ENCODE measurements at places on chromosomes 16 and 17.

DNA sequence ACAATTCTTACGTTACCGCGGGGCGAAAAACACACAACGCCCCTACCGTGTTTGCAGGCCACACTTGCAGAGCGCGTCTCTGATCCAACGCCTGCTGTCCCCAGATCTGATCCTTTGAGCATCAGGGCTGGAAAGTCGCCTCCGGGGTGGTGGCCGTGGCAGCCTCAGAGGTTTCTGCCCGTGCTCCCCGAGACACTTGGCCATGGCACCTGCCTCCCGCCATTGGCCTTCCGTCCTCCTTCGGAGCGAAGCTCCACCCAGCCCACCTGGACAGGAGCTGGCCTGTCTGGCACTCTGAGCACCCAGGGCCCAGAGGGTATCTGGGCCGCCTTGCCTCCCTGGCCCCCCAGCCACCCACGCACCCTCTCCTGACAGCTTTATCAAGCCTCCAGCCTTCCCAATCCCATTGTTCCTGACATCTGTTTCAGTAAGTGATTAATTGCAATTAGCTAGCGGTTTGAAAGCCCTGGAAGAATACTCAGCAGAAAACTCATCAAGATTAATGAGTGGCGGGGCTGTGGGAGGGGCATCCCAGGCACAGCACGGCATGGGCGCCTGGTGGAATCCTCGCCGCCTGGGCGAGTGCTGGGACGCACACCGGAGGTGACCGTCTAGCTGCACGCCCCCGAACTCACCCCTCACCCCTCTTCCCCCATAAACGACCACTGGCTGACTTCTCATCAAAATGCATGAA lies 181.5 kb upstream of the GSE1 start:
- DNase-seq: no peak

GRCh38 chr16:3945751-3946603 lies 65.5 kb upstream of the CREBBP start:
- no peak for DNase-seq

DNA sequence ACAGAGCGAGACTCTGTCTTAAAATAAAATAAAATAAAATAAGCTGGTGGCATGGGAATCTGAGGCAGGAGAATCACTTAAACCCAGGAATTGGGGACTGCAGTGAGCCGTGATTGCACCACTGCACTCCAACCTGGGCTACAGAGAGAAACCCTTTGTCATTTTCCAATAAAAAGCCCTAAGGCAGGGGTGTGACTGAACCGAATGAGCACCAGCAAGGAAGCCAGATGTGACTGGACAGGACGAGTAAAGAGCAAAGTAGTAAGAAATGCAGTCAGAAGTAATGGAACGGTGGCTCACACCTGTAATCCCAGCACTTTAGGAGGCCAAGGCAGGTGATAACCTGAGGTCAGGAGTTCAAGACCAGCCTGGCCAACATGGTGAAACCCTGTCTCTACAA lies 3.8 kb upstream of the RPL23 start:
- no peak for DNase-seq

DNA sequence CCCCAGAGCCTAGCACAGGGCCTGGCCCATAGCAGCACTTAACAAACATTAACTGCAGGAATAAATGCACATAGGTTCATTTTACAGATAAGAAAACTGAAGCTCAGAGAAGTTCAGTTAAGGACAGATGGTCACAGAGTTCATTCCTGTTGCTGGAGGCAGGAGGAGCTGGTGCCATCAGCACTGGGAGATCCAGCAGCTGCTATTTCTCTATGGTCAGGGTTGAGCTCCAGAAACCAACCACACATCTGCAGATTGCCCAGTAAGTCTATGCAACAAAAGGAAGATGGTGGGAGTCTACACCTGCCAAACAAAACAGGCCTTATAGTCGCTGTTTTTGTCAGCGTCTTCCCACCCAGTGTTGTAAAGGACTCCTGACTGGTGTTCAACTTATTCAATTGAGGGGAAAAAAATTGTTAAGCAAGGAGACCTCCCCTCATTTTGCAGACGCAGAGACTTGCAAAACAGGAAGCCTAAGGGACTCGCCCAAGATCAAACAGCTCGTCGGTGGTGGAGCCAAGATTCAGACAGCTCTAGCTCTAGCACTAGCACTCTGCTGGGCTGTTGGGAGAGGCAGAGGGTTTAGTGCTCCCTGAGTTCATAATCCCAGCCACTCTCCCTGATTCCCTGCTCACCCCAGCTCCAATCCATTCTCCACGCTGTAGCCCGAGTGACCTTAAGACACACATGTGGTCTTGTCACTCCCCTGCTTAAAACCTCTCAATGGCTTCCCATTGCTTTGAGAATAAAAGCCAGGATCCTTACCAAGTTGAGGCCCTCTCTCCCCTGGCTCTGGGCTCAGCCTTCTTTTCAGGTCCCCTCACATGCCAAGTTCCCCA lies 9.0 kb downstream of the NOG start:
- DNase-seq: no peak

GRCh38 chr17:36650096-36650775 lies 48.9 kb downstream of the MRM1 start:
- no peak for DNase-seq

DNA sequence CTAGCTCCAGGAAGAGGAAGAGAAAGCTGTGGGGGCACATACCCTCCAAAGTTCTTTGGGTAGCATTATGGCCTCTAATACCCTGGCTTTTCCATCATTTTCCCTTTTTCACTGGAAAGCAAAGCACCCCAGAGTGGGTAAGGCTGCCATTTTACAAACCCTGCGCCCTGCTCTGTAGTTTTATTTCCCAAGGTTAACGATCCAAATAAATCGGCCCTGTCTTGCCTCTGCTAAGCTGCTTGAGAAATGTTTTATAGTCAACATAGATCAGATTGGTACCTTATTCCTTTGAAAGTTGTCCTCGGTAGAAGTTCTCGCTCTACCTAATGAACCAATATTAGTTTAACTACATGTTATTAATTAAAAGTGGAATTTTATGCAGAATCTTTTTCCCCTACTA lies 328.2 kb downstream of the NPIPA8 start:
- no peak for DNase-seq

GRCh38 chr16:84585886-84586285 lies 32.0 kb downstream of the COTL1 start:
- DNase-seq: no peak

GRCh38 chr16:27264151-27264550 lies 4.4 kb downstream of the NSMCE1 start:
- DNase-seq: no peak

- no peak for DNase-seq
Measured at GRCh38 chr16:85660843-85661739, 27.7 kb downstream of the GINS2 start.

- no peak for DNase-seq
Measured at GRCh38 chr17:16406742-16407674, 8.4 kb upstream of the TRPV2 start.

DNA sequence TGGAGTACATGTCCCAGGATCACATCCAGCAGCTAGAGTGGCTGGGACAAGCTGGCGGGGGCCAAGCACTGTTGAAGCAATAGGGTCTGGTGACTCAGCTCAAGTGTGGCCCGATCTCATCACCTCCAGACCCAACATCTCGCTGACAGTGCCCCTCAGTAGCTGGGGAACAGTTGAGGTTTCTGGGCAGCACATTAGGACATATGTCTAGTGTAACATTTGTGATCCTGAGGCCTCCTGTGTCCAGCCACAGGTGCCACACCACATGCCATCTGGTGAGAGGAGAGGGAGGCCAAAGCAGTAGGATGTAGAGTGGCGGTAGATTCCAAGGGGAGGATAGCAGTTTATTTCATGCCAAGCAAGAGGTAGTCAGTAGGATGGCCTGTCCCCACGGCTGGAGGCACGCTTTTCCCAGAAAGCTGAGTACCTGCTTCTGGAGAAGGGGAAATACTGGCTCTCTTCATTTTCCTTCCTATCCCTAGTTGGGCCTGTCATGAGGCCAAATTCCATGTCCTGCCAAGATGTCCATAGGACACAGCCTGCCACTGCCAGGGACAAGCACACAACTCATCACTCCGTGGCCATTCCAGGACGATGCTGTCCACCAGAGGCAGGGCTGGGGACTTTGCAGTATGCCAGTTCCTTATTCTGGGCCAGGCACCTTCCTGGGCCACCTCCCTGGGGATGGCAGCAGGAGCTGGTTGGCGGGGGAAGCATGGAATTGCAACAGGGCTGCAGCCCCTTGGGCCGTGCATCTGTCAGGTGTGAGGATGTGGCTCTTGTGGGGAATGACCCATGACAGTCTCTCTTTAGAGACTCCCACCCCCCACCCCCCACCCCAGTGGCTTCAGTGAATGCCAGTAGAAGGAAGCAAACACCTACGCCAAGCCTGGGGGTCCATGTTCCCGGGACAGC lies 24.0 kb downstream of the GGA3 start:
- no peak for DNase-seq
